Activated CD8-positive, alpha-beta T cell treated with anti-CD3 and anti-CD28 coated beads, Interleukin-2, amount 10 ng/mL, durations not matched to agents 7 days and 5 days (primary cell): ENCODE measurements at places on chromosomes 4 and X. TPM values are rescaled to one million over a fixed set of nuclear protein-coding genes. Genes with fewer than 3 reads are reported as not detected.

DNA sequence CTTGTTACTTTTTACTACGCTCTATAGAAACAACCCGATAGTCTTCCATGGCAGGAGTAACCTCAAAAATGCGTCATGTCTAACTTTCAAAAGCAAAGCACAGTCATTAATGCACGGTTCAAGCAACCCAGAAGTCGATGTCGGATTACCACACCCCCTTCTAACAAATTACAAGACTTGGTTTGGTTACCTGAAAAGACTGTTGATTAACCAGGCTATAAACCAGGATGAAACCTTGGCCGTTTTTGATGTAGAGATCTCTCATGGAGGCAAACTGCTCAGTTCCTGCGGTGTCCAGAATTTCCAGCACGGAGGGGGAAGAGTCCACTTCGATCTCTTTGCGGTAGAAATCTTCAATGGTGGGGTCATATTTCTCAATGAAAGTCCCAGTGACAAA lies 2.4 kb downstream of the RAP2C start:
- H3K4me3 ChIP-seq = peak overlapping the region; percentile 91
- H3K36me3 ChIP-seq = peaks cover 28% of the 10 kb centered on the region
- H3K4me1 ChIP-seq = peaks cover 25% of the 10 kb centered on the region
- H3K27me3 ChIP-seq = no peaks in the 10 kb centered on the region
- DNase-seq = peak; percentile 35

GRCh38 chr4:26529479-26529878 lies 39.2 kb upstream of the CCKAR start:
- H3K4me1 ChIP-seq = no peaks in the 10 kb centered on the region
- H3K27ac ChIP-seq = no peak overlapping the region
- DNase-seq = no peak
- H3K27me3 ChIP-seq = peaks cover 2% of the 10 kb centered on the region
- no peak overlapping the region for H3K4me3 ChIP-seq

GRCh38 chrX:30217465-30217864 lies 2.1 kb downstream of the MAGEB2 start:
- no peak overlapping the region for H3K4me3 ChIP-seq
- H3K27ac ChIP-seq = no peak overlapping the region
- DNase-seq = no peak
- H3K4me1 ChIP-seq = no peaks in the 10 kb centered on the region

DNA sequence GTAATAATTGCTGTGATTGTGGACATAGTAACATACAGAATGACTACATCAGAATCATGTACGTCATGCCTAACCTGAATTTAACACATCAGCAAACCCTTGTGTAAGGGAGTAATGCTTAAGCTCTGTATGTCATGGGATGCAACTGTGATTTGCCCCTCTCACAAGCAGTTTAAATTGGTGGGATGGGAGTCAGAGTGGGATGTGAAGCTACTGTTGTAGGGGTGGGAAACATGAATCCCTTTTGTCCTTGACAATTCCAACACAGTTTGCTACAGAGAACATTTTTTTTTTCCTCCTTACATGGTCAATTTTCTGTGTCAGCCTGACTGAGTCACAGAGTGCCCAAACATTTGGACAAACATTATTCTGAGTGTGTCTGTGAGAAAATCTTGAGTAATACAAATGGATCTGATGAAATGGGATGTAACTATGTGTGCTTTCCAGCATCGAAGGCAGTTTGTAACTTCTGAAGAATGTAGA lies 392.8 kb downstream of the GPM6A start:
- no peaks in the 10 kb centered on the region for H3K4me1 ChIP-seq
- no peak overlapping the region for H3K27ac ChIP-seq
- H3K4me3 ChIP-seq = no peak overlapping the region

GRCh38 chrX:73851014-73852009 lies 288.3 kb downstream of the CHIC1 start:
- no peak for DNase-seq
- H3K4me3 ChIP-seq = no peak overlapping the region
- no peaks in the 10 kb centered on the region for H3K27me3 ChIP-seq

DNA sequence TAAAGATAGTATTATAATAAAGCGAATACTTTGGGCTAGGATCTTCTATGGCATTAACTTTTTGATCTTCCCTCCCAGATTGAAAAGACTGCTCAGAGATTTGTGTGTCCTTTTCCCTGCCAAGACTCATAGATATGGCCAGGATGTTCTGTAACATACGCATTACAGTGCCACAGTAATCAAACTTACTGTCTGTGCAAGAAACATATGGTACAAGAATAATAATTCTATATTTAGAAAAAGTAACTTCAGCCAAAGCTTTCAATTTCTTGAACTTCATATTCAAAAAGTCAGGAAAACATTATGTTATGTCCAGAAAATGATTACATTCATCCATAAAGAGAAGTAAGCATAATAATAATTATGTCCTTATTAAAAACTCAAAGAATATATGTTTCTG lies 100.9 kb upstream of the GUCY1A1 start:
- no peak for DNase-seq
- peaks cover 9% of the 10 kb centered on the region for H3K27me3 ChIP-seq
- no peaks in the 10 kb centered on the region for H3K4me1 ChIP-seq
- no peaks in the 10 kb centered on the region for H3K36me3 ChIP-seq

DNA sequence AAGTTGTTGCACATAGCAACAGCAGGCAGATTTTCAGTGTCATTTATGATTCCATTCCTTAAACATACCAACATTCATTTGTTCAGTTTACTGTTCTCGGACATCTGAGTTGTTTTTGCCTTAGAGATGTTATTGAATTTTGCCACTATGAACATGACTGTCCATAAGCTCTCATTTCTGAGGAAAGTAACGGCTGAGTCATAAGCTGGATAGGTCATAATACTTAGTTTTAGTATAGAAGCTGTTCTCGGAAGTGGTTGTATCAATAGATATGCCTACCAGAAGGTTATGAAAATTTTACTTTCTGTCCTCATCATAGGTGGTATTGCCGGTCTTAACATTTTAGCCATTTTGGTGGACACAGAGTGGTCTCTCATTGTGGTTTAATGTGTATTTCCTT lies 157.1 kb upstream of the CLNK start:
- DNase-seq = no peak
- H3K27me3 ChIP-seq = no peaks in the 10 kb centered on the region
- no peak overlapping the region for H3K27ac ChIP-seq
- no peaks in the 10 kb centered on the region for H3K4me1 ChIP-seq

- H3K4me3 ChIP-seq = no peak overlapping the region
- no peaks in the 10 kb centered on the region for H3K27me3 ChIP-seq
- no peak for DNase-seq
- no peak overlapping the region for H3K27ac ChIP-seq
These were observed 121.5 kb downstream of the PPEF1 start for GRCh38 chrX:18828832-18829404.

DNA sequence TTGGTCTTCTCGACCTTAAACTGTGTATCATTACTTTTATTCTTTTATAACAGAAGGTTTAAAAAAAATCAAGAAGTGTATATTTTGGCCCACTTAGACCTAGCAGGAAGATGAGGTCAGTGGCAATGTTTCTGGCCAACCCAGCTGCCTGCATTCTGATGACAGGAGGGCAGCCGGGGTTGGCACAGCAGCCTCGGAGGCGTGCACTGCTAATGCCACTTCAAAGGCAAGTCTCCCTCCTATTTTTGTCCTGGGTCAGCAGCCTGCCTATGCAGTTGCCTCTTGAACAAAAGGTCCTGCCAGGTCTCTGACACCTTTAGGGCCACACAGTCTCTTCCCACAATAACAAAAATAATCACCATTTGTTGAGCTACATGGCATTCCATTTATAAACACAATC lies 89.4 kb upstream of the MYOZ2 start:
- DNase-seq = no peak
- H3K4me1 ChIP-seq = peaks cover 4% of the 10 kb centered on the region
- no peaks in the 10 kb centered on the region for H3K36me3 ChIP-seq
- H3K27ac ChIP-seq = no peak overlapping the region
- no peak overlapping the region for H3K4me3 ChIP-seq

CYSLTR1 gene
- total RNA-seq = 2.8 TPM

GRCh38 chr4:140070366-140070765 lies 83.6 kb downstream of the MAML3 start:
- DNase-seq = peak; percentile 29
- H3K36me3 ChIP-seq = peaks cover 10% of the 10 kb centered on the region
- H3K27me3 ChIP-seq = peaks cover 21% of the 10 kb centered on the region

GRCh38 chr4:91758487-91758886 lies 545.3 kb upstream of the GRID2 start:
- H3K4me3 ChIP-seq = no peak overlapping the region
- no peaks in the 10 kb centered on the region for H3K27me3 ChIP-seq
- H3K36me3 ChIP-seq = no peaks in the 10 kb centered on the region
- DNase-seq = no peak

DNA sequence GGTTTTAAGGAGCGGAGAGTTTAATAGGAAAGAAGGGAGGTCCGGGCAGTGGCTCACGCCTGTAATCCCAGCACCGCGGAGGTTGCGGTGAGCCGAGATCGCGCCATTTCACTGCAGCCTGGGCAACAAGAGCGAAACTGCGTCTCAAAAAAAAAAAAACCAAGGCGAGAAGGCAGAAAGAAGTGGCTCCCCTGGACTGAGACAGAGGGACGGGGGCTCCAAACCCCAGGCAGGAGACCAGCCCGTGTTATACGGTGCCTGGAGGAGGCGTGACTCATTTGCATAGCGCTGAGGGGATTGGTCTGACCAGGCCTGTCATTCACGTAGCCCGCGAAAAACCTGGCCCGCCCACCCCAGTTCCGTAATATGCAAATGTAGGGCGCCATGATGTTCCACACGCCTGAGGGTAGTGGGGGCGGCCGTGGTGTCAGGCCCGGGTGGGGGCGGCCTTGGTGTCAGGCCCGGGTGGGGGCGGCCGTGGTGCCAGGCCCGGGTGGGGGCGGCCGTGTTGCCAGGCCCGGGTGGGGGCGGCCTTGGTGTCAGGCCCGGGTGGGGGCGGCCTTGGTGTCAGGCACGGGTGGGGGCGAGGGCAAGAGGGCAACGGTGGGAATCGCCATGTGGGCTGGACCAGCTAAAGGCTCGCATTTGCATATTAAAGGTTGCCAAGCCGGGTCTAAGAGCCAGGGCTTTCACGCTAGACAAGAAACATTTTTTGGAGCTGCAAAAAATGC lies 2.1 kb downstream of the PLCXD1 start:
- DNase-seq = peak; percentile 96
- H3K36me3 ChIP-seq = peaks cover 32% of the 10 kb centered on the region
- H3K4me3 ChIP-seq = peak overlapping the region; percentile 82
- no peaks in the 10 kb centered on the region for H3K27me3 ChIP-seq

ASB12 gene
- not detected for total RNA-seq

DNA sequence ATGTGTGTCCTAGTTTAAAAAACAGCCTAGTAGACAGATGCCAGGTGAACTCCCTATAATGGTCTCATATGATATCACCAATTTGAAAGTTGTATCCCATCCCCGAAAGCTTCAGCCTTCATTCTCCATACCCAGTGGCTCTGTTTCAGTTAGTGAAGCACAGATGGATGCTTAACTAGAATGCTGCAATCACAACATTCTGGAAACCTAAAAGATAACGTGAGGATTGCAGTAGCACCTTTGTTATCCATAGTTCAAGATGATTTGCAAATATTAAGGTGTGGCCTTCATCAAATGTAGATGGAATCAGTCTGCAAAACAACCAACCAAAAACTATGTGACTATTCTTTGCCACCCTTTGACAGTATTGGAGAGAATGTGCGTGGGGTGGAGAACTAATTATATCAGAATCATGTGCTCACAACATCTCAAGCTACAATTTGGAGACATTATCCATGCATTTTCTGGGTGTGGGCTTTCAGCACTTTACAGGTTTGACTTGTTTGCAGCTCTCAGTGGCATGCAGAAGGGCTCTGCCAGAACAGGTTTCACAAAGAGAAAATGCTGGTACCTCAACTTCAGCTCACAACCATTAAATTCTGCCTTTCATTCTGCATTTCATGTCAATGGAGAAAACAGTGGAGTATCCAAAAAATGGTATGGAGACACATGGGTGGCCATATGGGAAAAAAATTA lies 18.3 kb upstream of the PPID start:
- H3K4me1 ChIP-seq = no peaks in the 10 kb centered on the region
- no peak overlapping the region for H3K27ac ChIP-seq
- H3K27me3 ChIP-seq = peaks cover 5% of the 10 kb centered on the region
- no peak overlapping the region for H3K4me3 ChIP-seq

DNA sequence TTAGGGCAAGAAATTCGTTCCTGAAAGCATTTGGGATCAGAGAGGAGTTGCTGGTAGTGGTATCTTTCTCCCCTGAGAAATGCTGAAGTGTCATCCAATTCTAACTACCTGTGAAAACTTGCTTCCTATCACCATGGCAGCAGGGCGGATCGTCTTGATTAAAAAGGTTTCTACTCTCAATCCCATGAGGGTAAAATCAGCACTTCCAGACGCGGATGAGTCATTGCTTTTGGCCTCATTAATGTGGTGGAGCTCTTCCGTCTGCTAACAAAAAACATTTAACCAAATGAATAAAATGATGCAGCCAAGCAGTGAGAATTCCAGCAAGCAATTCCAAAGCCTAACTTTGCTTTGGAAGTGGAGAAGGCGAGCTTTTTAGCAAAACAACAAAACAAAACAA lies 325.6 kb downstream of the CAMK2D start:
- H3K4me1 ChIP-seq = peaks cover 13% of the 10 kb centered on the region
- H3K27ac ChIP-seq = no peak overlapping the region
- no peak for DNase-seq
- peaks cover 2% of the 10 kb centered on the region for H3K27me3 ChIP-seq

GRCh38 chr4:21571100-21571499 lies 377.5 kb downstream of the KCNIP4 start:
- no peaks in the 10 kb centered on the region for H3K36me3 ChIP-seq
- no peak overlapping the region for H3K27ac ChIP-seq
- H3K4me3 ChIP-seq = no peak overlapping the region
- H3K27me3 ChIP-seq = no peaks in the 10 kb centered on the region
- H3K4me1 ChIP-seq = no peaks in the 10 kb centered on the region

DNA sequence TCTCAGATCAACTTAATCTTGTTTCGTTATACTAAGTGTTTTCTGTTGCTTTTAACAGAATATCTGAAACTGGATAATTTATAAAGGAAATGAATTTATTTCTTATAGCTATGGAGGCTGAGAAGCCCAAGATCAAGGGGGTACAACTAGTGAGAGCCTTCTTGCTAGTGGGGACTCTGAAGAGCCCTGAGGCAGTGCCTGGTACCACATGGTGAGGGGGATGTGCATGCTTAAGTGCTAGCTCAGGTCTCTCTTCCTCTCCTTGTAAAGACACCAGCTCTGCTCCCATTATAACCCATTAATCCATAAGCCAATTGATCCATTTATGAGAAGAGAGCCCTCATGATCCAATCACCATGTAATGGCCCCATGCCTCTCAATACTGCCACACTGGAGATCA lies 17.9 kb downstream of the COX18 start:
- no peaks in the 10 kb centered on the region for H3K4me1 ChIP-seq
- peaks cover 24% of the 10 kb centered on the region for H3K36me3 ChIP-seq
- no peak overlapping the region for H3K4me3 ChIP-seq
- no peaks in the 10 kb centered on the region for H3K27me3 ChIP-seq
- H3K27ac ChIP-seq = no peak overlapping the region

HSFX2 gene
- not detected for total RNA-seq
